ENCODE measurements at places on chromosomes 1 and 21.

DNA sequence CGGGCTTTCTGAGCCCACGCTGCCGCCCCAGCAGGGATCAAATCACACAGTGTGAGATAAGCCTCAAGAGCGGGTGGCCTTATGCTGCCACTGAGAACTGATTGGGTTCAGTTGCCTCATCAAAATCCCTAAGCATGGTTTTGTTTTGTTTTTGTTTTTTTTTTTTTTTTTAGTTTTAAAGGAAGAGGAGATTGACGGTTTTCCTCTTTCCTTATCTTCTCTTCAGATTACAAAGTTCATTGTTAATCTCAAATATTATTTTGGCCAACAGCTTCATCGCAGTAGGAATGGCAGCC lies 651 bp downstream of the COA6 start:
- DNase-seq, result no peak

- peak; percentile 53 for DNase-seq
Measured at GRCh38 chr1:20964540-20965484, 177.7 kb upstream of the HP1BP3 start.

GRCh38 chr1:205210756-205211168 lies 740 bp downstream of the DSTYK start:
- no peak for DNase-seq

- no peak for DNase-seq
Measured at GRCh38 chr1:215872658-215873057, 305.6 kb downstream of the KCTD3 start.

DNA sequence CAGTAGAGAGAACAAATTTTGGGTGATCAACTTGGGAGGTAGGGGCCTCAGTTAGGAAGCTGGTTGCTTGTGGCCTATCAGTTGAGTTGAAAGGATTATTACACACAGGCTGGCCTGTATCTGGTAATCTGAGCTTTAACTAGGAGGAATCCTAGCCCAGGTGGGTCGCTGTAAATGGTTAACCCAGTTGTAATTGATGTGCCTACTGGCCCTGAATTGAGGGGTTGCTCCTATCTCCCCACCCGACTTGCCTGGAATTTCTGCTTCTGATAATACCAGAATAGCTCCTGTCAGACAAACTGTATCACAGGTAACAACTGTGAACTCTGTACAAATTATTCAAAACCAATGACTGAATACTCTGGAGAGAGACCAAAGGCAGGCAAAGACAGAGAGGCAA lies 210.4 kb upstream of the RUNX1 start:
- no peak for DNase-seq

DNA sequence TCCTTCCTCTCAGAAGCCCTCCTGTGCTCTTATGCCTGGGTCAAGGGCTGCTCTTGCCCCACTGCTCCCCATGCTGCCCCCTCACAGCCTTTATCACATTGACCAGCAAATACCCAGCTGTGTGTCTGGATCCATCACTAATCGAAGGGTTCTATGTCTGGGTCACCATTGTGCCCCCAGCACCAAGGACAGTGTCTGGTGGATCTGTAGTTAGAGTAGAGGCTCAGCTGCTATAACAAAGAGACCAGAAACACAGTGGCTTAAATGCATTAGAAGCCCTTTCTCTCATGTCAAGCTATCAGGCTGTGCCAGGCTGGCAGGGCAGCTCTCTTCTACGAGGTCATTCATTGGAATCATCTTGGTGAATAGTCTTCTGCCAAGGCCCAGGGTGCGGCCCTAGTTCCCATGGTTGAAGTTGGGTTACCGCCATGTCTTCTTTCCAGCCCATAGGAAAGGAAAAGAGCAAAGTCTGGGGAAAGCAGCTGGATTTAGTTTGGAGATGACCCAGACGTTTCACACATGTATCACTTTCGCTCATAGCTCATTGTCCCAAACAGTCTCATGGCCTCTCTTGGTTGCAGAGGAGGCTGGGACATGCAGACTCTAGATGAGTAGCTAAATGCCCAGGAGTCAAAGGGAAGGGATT lies 32.2 kb downstream of the STUM start:
- no peak for DNase-seq

DNA sequence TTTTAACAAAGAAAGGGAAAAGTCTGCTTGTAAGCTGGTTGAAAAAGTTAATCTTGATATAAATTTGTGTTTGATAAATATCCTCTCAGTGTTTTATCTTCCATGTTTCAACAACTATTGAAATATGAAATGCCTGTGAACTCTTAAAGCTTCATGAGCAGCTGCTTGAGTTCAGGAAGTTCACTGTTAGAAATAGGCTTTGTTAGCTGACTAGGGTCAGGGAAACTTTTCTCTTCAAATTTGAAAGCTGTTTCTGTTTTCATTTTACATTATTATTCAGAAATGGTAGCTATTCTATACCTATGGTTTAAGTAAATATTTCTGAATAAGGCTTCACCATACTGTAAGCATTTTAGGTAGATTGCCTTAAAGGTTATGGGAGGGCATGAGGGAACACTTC lies 191.7 kb downstream of the HS2ST1 start:
- no peak for DNase-seq

GRCh38 chr1:80582980-80583379 lies 1217.8 kb upstream of the ADGRL2 start:
- DNase-seq, result no peak

- DNase-seq, result no peak
Measured at GRCh38 chr1:103265551-103265950, 157.2 kb upstream of the COL11A1 start.

GRCh38 chr21:17340081-17340480 lies 172.8 kb upstream of the CXADR start:
- no peak for DNase-seq

DNA sequence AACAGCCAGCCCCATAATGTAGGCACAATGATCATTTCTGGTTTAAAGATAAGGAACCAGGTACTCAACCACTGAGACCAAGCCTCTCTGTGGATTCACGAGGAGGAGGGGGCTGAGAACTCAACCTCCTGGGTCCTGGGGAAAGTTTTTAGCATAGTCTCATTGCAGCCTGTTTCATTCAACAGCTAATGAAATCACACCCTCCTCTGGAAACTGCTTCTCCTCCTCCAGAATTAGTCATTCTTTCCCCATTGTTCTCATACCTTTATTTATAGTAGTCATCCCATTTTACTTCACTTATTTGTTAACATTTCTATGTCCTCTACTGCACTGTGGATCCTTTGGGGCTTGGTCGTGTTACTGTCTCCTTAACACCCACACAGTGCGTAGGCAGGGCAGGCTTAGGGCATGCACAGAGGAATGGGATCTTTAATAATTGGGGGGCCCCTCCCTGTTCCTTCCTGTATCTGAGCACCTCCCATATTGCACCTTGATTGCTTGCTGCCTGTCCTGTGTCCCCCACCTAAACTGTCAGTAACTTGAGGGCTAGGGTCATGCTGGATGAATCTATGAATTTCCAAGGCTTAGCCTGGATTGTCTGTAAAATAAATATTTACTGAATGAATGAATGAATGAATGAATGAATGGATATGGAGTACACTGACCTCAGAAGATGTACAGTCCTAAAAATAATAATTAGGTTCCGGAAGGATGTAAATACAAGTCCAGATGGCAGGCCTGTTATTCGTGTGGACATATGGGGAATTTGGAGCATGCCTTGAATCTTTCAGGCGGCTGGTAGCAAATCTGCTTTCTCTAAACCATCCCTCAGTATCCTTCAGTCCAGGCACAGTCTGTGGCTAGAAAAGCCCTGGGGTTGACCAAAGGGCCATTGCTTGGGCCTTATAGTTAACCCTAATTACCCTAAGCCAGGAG lies 153.8 kb upstream of the HMGB4 start:
- DNase-seq, result no peak

DNA sequence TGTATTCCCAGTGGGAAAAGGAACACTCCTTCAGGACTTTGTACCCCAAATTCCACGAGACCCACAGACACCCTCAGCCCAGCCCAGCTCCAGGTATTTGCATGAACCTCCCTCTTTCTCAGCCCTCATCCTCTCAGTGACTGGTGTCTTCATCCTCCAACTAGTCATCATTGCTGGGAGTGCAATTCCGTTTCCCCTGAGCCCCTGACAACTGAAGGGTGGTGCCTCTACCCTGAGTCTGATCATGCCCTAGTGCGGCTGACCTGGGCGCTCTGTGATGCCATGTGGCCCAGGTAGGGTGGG lies 3.8 kb upstream of the ZNF692 start:
- DNase-seq, result no peak
